ENCODE measurements at places on chromosomes 1 and 21. TPM values are rescaled to one million over a fixed set of nuclear protein-coding genes. Genes with fewer than 3 reads are reported as not detected.

The TXNIP gene
- 3.5 TPM for polyA plus RNA-seq

The STIL gene
- polyA plus RNA-seq, result 1.2 TPM

The PRMT6 gene
- polyA plus RNA-seq, result 9.9 TPM

The EPS15 gene
- 74.0 TPM for polyA plus RNA-seq

The GJA8 gene
- polyA plus RNA-seq, result not detected

The BRINP2 gene
- polyA plus RNA-seq, result 10.1 TPM

The SEMA6C gene
- polyA plus RNA-seq, result 2.5 TPM

The B3GALT5 gene
- polyA plus RNA-seq, result not detected

The CFHR1 gene
- polyA plus RNA-seq, result not detected

The SLAMF1 gene
- polyA plus RNA-seq, result not detected

The CATSPERE gene
- polyA plus RNA-seq, result not detected

The NPR1 gene
- polyA plus RNA-seq, result 1.7 TPM

The NR0B2 gene
- not detected for polyA plus RNA-seq

The KLHDC9 gene
- polyA plus RNA-seq, result 17.1 TPM

The PLA2G4A gene
- polyA plus RNA-seq, result 0.48 TPM

The LCE1A gene
- polyA plus RNA-seq, result not detected

The PPIAL4G gene
- 0.38 TPM for polyA plus RNA-seq

The TRIM17 gene
- polyA plus RNA-seq, result not detected

The XCL1 gene
- polyA plus RNA-seq, result not detected

The IL24 gene
- not detected for polyA plus RNA-seq

The FAM163A gene
- not detected for polyA plus RNA-seq

The KCNJ9 gene
- polyA plus RNA-seq, result 12.2 TPM

The CXADR gene
- 36.9 TPM for polyA plus RNA-seq

The FAM72D gene
- polyA plus RNA-seq, result 0.88 TPM

The ACTN2 gene
- polyA plus RNA-seq, result 5.0 TPM

The PYHIN1 gene
- not detected for polyA plus RNA-seq

The RGS16 gene
- polyA plus RNA-seq, result 102 TPM

The ZNF683 gene
- 0.34 TPM for polyA plus RNA-seq

The HAPLN2 gene
- polyA plus RNA-seq, result not detected
